ENCODE measurements at places on chromosomes 2 and 18. TPM values are rescaled to one million over a fixed set of nuclear protein-coding genes. Genes with fewer than 3 reads are reported as not detected.

The KATNAL2 gene
- 2.6 TPM for total RNA-seq

The ALPG gene
- not detected for total RNA-seq

DNA sequence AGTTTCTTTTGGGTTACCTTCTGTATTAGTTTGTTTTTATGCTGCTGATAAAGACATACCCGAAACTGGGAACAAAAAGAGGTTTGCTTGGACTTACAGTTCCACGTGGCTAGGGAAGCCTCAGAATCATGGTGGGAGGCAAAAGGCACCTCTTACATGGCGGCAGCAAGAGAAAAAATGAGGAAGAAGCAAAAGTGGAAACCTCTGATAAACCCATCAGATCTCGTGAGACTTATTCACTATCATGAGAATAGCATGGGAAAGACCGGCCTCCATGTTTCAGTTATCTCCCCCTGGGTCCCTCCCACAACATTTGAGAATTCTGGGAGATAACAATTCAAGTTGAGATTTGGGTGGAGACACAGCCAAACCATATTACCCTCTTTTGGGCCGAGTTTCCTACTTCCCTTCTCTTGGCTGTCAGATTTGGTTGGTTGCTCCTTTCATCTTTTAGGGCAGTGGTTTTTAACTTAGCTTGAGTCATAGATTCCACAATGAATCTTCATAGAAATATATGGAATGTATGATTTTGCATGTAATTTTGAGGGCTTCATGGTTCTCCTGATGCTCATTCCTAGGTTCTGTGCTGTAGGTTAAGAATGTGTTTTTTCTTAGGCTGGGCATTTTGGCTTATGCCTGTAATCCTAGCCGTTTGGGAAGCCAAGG, 44.2 kb downstream of the CEP192 start:
- H3K27ac ChIP-seq, result no peak overlapping the region
- no peaks in the 10 kb centered on the region for H3K4me1 ChIP-seq
- no peaks in the 10 kb centered on the region for H3K27me3 ChIP-seq
- no peak overlapping the region for H3K4me3 ChIP-seq

DNA sequence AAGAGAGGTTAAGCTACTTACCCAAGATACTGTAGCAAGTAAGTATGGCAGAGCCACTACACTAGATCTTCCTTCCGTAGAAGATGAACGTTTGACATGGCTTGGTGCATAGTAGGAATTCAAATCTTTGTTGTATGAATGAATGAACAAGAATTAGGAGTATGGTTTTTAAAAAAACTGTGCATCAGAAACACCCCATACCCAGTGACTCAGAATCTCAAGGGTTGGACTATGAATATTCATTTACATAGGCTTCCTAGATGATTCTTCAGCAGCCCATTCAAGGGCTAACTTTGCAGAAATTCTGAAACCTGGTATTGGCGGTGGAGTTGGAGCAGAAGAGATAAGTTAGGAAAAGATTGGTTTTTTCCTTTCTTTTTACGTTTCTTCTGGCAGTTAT, 5.4 kb downstream of the ACTR3 start:
- no peak for DNase-seq
- H3K4me1 ChIP-seq, result peaks cover 92% of the 10 kb centered on the region

- no peak overlapping the region for H3K27ac ChIP-seq
- H3K4me3 ChIP-seq, result no peak overlapping the region
- peaks cover 21% of the 10 kb centered on the region for H3K36me3 ChIP-seq
- no peaks in the 10 kb centered on the region for H3K27me3 ChIP-seq
Measured at GRCh38 chr2:62074233-62074632, 121.7 kb upstream of the B3GNT2 start.

GRCh38 chr2:111030945-111031344, 89.8 kb upstream of the BCL2L11 start:
- DNase-seq, result no peak
- H3K27ac ChIP-seq, result no peak overlapping the region
- H3K36me3 ChIP-seq, result no peaks in the 10 kb centered on the region
- no peak overlapping the region for H3K4me3 ChIP-seq
- H3K4me1 ChIP-seq, result peaks cover 16% of the 10 kb centered on the region

DNA sequence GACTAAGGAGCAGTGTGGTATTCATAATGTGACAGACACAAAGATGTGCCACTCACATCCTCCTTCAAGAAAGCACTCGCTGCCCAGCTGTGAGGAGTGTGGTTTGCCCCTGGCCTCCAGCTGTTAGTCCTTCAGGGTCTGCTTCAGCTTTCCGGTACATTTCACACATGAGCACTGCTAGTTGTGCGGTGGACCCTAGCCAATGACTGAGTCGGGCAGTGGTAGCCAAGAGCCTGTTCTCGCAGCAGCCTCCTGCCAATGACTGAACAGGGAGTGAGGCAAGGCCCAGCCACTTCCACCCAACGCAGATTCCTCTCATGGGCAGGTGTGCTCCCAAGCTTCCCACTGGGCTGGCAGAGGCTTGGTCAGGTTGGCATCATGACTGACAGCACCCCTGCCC, 254.3 kb downstream of the RBM43 start:
- H3K36me3 ChIP-seq, result no peaks in the 10 kb centered on the region
- peaks cover 3% of the 10 kb centered on the region for H3K27me3 ChIP-seq
- H3K4me3 ChIP-seq, result no peak overlapping the region

DNA sequence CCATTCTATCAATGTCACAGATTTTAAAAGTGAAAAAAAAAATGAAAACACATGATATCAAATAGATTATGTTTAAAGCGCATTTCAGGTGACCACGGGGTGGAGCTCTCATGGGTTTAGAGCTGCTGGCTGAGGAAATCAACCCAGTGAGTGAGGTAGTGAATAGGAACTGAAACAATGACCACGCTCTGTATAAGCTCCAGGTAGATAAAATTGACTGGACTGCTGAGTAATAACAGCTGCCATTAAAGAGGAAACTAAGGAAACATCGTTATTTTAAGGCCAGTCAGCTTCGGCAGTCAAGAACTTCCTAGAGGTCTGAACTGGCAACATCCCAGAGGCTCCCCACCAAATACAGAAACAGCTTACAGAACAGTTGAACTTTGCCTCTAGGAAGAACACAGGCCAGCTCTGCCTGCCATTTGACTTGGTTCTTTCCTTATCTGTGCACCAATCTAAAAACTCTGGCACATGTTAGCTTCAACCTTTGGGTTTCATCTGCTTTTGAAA, 185.9 kb downstream of the PDE1A start:
- H3K4me1 ChIP-seq, result peaks cover 7% of the 10 kb centered on the region
- no peak overlapping the region for H3K4me3 ChIP-seq
- H3K36me3 ChIP-seq, result no peaks in the 10 kb centered on the region
- no peak for DNase-seq

- H3K27me3 ChIP-seq, result no peaks in the 10 kb centered on the region
- H3K4me1 ChIP-seq, result peaks cover 23% of the 10 kb centered on the region
- no peak overlapping the region for H3K27ac ChIP-seq
- no peak for DNase-seq
Measured at GRCh38 chr2:160335441-160335840, 135.4 kb upstream of the ITGB6 start.

GRCh38 chr2:210099940-210100339, 71.3 kb downstream of the KANSL1L start:
- no peak overlapping the region for H3K4me3 ChIP-seq
- H3K36me3 ChIP-seq, result peaks cover 27% of the 10 kb centered on the region
- no peaks in the 10 kb centered on the region for H3K27me3 ChIP-seq
- H3K4me1 ChIP-seq, result no peaks in the 10 kb centered on the region
- H3K27ac ChIP-seq, result no peak overlapping the region
- no peak for DNase-seq

DNA sequence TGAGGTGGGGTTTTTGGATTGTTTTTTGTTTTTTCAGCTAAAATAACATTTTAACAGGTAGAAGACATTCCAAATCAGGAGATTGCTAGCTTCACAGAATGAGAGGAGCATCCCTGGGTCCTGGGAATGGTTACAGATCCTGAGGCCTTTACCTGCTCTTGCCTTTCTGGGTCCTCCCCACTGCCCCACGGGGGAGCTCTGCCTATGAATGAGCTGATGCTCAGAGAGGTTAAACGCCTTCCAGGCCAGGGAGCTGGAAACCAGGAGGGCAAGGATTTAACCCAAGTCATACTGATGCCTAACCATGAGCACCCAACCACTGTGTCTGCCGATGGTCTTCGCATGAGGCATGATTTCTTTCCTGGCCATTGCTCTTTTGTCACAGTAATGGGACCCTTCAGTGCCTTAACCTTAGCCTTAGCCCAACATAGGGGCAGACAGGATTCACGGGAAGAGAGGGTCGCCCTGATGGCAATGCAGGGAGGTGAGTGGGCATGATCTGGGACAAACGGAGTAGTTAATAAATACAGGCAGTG, 16.1 kb downstream of the MOCOS start:
- H3K4me1 ChIP-seq, result no peaks in the 10 kb centered on the region
- DNase-seq, result no peak
- H3K27me3 ChIP-seq, result peaks cover 3% of the 10 kb centered on the region

DNA sequence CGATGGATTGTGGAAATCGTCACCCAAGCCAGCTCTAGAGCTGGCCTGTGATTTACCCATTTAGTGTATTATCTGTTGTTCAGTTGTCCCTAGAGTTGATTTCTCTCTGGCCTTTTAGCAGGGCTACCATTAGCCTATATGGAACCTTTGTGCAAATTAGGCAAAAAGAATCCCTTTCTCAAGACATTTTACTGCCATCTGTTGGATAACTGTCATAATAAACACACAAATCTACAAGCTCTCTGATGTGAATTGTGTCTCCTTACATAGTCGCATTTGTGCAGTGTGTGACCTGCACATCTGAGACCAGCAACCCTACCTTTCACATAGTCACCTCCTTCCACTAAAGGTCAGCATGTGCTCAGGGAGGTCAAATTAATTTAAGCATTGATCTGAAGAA, 34.0 kb downstream of the LOXHD1 start:
- H3K27me3 ChIP-seq, result peaks cover 3% of the 10 kb centered on the region
- H3K4me1 ChIP-seq, result peaks cover 2% of the 10 kb centered on the region
- H3K4me3 ChIP-seq, result no peak overlapping the region
- H3K36me3 ChIP-seq, result no peaks in the 10 kb centered on the region
- no peak for DNase-seq

Data from activated B cell treated with CpG ODN at 0.5 μM for 24 hours (primary cell).